ENCODE measurements at places on chromosomes 13 and 19.

- peak; percentile 67 for DNase-seq
These were observed at the start of gene ELF1 for GRCh38 chr13:41019011-41019487. TSS of gene ELF1 (minus strand) at chr13:41019316. CDS start at chr13:40982054, 37,262 bp downstream.

GRCh38 chr19:45100846-45101252, 7.9 kb downstream of the PPP1R37 start:
- DNase-seq, result no peak

GRCh38 chr13:50401049-50401505, 385.8 kb downstream of the KCNRG start:
- no peak for DNase-seq

DNA sequence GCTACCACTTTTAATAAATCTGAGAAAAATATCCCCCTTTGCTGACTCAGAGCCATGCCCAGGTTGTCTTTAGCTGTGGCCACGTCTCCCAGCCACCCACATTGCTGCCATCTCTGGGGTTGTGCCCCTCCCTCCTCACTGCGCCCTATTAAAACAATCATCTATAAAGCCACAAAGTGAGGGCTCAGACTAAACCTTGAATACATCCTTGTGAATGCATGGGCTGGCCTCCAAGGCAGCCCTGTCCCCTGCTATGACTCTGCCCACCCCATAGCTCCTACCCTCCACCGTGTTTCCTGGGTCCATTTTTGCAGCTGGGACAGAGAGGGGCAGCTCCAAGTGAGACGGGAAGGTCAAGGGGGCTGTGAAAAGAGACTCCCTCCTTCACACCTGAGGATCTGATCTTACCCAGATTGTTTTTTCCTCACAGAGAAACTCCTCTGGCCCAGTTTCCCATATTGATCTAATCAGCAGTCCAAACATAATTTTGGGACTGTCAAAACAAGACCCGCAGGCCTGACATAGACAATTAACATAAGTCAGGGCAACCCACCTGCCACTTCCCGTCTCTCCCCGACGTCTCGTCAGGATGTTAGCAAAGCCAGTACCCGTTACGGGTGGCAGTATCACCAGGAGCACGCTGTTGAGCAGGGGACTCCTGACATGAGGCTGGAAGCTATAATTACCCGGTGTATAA, 199.0 kb downstream of the KATNAL1 start:
- DNase-seq, result no peak

DNA sequence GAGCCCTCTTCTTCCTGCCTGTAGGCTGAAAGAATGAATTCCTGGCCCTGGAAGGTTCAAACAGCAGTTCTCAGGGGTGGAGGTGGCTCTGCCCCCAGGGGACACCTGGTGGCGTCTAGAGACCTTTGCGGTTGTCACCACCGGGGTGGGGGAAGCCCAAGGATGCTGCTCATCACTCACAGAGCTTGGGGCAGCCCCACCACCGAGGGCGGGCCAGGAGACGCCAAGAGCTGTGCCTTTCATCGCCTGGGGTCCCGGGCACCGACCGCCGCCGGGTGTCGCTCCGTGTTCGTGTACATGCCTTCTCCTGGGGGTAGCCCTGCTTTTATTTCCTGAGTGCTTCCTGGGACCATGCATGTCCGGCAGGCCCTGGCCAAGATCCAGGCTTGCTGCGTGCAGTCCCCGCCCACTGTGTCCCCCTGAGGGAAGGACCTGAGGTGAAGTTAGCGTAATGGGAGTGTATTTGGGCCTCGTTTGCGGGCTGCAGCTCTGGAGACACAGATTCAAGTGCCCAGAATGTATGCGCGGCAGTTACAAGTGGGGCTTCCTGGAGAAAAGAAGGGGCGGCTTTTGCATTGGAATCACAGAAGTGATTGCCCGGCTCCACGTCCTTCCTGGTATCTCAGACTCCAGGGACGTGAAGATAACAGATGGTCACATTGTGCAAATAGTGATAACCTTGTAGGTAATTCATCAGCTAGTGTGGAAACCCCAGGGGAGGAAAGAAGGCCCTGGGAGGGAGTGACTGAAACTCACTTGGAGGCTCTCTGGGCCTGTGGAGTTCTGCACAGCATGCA, 7.8 kb downstream of the DOT1L start:
- peak; percentile 92 for DNase-seq

DNA sequence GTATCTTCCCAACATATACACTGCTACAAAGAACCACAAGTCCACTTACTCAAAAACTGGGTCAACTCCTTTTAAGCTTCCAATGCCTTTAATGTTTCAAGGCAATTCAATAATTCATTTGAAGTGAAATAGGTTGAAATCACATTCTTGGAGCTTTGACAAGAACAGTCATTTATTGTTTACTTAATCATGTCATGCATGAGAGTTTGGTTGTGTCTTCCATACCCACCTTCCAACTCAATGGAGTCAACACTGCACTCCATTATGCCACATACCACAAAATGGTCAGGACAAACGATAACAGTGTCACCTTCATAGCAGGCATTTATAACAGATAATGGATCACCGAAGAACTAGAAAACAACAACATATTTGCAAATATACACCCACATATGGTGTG, 506.3 kb downstream of the UQCRFS1 start:
- no peak for DNase-seq

GRCh38 chr13:72808917-72809500, 27.1 kb downstream of the PIBF1 start:
- DNase-seq, result no peak

Data from activated CD4-positive, alpha-beta memory T cell treated with anti-CD3 and anti-CD28 coated beads for 36 hours (primary cell).